Activated gamma-delta T cell treated with anti-CD3 and anti-CD28 coated beads, Interleukin-2, amount 50 U/mL, for 16 hours (primary cell): ENCODE measurements at places on chromosomes 7 and 10.

- DNase-seq: no peak
Observed at GRCh38 chr7:44066111-44066460, 719 bp upstream of the PGAM2 start.

- no peak for DNase-seq
Observed at GRCh38 chr7:45401851-45402250, 172.3 kb upstream of the ADCY1 start.

DNA sequence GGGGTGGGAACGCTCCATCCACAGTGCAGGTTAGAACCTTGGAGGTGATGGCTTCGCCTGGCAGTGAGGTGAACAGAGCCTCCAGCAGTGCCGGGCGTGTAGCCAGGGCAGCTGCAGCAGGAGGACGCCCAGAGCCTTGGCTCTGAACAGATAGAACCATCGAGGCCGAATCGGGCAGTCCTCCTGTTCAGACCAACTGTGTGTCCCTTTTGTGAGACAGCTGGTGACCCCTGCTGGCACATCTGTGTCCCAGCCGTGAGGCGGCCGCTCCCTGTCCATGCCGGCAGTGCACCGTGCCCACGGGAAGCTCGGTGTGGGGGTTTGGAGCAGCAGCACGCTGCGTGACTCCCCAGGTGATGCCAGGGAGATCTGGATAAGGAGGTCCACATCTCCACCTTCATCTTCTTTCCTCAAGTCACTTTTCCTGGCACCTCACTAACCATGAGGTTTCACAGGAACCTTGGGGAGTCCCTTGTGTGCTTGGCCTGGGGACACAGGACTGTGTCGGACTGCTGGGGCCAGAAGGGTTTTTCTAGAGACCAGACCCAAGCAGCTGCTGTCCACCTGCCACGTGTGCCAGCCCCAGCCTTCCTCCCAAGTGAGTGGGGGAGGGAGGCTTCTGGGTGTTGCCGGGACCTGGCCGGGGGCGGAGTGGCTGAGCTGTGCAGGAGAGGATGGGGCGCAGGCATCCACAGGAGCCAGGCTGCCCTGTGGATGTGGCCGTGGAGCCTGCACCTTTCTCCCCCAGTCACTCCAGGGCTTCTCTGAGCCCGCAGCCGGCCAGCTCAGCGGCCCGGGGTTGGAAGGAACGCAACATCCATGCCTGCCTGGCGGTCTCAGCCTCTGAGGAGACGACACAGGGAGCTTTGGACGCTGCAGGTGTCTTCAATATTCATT lies 69.4 kb downstream of the DNAJB6 start:
- no peak for DNase-seq

- no peak for DNase-seq
Observed at GRCh38 chr10:132274986-132275385, 32.8 kb downstream of the STK32C start.

DNA sequence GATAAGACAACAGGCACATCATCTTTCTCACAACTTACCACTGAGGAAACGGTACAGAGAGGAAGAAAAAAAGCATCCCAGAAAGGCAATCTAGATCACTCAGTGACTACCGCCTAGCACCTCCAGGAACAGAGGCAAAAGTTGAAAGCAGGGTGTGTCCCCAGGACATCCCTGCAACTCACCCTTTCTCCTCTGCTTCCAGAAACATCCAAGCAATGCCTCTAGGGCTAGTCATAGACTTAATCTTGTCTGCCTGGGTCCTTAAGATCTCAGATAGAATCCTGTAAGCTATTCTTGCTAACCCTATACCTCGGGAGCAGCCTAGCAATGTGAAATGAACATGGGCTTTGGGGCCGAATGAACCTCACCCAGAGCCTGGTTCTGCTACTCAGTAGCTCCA lies 18.8 kb upstream of the PDCD4 start:
- DNase-seq: no peak

GRCh38 chr7:51456431-51457060 lies 139.9 kb upstream of the COBL start:
- no peak for DNase-seq

DNA sequence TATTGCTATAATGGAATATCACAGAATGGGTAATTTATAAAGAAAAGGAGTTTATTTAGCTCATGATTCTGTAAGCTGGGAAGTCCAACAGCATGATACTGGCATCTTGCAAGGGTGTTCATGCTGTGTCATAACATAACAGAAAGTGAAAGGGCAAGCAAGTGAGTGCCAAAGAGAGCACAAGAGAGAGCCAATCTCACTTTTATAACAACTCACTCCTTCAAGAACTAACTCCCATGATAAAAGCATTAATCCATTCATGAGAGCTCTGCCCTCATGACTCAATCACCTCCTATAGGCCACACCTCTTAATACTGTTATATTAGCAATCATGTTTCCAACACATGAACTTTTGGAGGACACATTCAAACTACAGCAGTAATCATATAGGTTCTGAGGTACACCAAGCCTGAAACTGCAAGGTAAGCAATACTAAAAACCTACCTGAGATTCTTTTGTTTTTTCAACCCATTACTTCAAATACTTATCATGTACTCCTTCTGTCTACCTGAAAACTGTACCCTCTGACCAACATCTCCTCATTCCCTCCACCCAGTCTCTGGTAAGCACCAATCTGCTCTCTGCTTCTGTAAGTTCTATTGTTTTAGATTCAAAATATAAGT lies 219.7 kb downstream of the MTERF1 start:
- no peak for DNase-seq

GRCh38 chr10:23742368-23742767 lies 303.5 kb downstream of the OTUD1 start:
- no peak for DNase-seq

GRCh38 chr7:148997497-148997896 lies 30.8 kb downstream of the PDIA4 start:
- DNase-seq: no peak

- no peak for DNase-seq
Observed at GRCh38 chr7:45217358-45217757, 59.8 kb downstream of the RAMP3 start.

DNA sequence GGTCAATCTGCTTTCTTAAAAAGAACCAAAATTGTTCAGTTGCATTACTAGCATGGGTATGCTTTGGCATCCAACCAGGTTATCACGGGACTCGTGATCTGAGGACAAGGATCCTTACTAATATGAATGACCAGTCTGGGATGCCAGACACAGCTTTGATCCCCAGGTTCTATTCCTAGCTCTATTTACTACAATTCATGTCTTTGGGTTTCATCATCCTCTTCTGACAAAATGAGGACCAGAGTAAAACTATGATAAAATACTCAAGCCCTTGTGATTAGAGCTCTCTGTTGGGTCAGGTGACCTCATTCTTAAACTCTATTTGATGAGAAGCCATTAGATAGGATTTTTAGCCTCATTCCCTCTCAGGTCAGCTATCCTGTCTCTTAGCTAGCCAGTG lies 119.8 kb downstream of the SLC25A13 start:
- no peak for DNase-seq

DNA sequence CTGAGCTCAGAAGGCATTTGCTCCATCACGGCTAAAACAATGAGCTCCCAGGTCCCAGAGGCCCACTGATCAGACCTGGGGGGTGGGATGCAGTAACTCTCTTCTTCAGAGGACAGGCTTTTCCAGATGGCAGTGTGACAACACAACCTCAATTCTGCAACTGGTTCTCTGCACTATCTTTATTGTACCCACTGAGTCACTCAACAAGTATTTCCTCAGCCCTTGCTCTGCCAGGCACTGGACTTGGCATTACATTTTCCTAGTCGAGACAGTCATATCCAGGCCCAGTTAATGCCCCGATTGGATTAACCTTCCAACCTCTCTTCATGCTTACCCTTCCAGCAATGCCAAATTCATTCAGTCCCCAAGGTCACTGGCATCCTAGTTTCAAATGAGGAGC lies 72.6 kb downstream of the JAZF1 start:
- DNase-seq: no peak

DNA sequence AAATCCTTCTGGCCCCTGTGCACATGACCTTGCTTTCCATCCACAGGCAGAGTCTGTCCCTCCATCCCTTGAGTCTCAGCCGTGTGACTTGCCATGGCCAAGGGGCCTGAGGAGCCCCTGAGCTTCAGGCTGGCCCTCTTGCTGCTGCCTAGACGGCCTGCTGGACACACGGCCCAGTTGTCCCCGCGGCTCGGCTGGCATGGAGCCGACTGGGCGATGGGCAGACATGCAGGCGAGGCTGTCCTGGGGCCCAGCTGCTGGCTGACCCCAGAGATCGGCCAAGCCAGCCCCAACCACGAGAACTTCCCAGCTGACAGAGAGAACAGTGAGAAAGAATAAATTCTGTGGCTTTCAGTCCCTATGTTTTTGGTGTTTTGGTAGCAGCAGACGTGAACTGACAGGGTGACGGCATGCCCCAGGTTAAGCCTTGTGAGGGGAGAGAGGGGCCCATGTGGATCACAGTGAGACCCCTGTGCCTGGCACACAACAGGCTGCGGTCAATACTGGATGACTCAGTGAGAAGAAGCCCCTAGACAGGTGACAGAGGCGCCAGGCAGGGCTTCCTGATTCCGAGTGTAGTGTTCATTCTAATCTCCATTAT lies 11.7 kb downstream of the PRKAG2 start:
- no peak for DNase-seq

DNA sequence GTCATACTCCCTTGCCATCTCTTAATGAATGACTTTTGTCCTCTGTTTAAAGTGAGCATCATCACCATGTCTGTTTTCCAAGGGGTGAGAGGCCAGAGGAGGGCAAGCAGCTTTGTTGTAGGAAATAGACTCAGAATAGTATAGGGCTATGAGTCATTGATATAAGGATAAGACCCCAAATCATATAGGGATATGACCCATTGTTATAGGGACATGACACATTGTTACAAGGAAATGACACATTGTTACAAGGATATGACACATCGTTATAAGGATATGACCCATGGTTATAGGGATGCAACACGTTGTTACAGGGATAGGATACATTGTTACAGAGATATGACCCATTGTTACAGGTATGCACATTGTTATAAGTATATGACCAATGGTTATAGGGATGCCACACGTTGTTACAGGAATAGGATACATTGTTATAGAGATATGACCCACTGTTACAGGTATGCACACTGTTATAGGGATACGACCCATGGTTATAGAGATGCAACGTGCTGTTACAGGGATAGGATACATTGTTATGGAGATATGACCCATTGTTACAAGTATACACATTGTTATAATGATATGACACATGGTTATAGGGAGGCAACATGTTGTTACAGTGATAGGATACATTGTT lies 311.1 kb upstream of the ADARB2 start:
- no peak for DNase-seq

GRCh38 chr10:71505862-71506261 lies 109.1 kb downstream of the CDH23 start:
- DNase-seq: no peak

DNA sequence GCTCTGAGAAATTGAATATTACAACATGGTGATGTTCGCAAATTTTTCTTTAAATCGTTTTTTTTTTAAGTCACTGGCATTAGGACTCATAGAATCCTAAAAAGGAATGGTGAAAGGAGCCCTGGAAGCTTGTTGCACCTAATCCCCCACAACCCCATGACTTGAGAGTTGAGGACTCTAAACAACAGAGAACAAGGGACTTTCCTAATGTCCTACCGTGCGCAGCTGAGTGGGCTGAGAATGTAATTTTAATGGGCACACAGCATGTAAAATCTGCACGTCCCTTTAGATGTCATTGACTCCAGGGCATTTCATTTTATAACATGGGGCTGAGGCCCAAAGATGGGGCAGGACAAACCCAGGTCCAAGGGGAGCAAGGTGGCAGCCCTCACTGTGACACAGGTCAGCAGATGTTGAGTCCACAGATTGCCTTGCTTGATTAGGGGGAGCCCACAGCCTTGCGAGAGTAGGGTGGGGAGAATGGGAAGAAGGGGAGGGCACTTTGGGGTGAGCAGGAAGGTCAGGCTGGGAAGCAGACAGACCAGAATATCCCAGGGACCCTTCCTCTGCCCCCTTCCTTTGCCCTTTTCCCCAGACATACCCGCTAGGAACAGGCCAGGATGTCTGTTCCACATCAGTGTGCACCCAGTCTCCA lies 208.4 kb upstream of the ZMIZ1 start:
- no peak for DNase-seq

DNA sequence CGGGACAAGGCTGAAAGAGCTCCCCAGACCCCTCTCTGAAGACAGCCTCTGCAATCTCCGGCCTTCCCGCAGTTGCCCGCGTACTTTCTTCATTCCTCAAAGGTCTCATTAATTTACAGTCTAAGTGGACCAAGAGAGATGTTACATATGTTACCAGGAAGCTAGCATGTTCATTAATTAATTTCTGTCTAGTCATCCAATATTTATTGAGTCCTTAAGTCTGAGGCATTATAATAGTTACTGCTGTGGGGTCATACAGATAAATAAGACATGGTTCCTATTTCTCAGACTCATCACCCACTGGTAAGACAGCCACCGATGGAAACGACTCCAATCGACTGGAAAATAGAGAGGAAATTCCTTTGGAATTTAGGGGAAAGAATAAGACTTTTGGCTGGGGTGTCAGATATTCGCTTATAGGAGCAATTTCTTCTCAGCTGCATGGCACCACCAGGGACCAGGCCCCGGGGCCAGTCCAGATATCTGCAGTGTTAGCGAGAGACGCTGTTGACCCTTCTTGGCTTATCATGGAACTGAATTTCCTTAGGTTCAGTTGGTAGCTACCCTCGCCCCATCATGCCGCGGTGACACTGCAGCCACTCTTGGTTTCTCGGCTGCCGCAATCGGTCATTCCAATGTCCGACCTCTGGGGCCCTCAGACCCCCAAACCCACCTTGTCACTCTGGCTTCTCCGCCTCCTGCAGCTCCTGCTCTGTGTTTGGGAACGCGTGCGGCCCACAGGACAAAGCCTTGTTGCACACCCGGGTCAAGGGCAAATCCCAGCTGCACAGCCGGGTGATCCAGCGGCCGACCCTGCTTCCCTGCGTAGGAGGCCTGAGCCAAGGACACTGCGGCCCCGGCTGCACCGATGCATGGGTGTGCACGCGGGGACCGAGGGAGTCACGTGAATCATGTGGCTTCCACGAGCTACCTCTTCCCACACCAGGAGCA lies 383.2 kb downstream of the DNAJB6 start:
- no peak for DNase-seq

GRCh38 chr7:124032369-124033094 lies at the start of gene TMEM229A:
Gene TMEM229A, minus strand, starts transcription at chr7:124033067. Its CDS starts 64 bp downstream, at chr7:124033003.
- no peak for DNase-seq

DNA sequence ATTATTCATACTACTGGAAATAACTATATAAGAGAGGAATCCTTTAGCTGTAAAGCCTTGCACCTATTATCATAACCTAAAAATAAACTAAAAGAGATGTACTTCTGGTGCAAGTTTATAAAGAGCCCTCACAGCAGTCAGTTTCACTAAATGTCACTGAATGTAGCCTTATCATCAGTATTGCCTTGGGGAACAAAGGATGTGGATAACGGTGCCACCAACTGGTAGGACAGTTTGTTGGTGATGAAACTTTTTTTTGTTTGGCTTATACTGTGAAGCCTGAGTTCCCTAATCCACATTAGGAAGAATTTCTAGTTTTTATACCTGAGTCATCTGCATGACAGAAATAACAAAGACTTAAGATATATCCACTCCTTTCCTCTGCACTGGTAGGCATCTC lies 117.9 kb upstream of the COL1A2 start:
- DNase-seq: no peak
